ENCODE measurements at places on chromosomes 3 and 15.

- DNase-seq, result no peak
- no peak overlapping the region for H3K4me3 ChIP-seq
- H3K27ac ChIP-seq, result no peak overlapping the region
- no peaks in the 10 kb centered on the region for H3K36me3 ChIP-seq
- peaks cover 87% of the 10 kb centered on the region for H3K27me3 ChIP-seq
Observed at GRCh38 chr3:127409421-127410136, 121.7 kb upstream of the PRR20G start.

- no peak overlapping the region for H3K27ac ChIP-seq
- no peak for DNase-seq
- H3K4me3 ChIP-seq, result peak overlapping the region; percentile 36
- H3K4me1 ChIP-seq, result no peaks in the 10 kb centered on the region
- peaks cover 2% of the 10 kb centered on the region for H3K36me3 ChIP-seq
- no peaks in the 10 kb centered on the region for H3K27me3 ChIP-seq
Observed at GRCh38 chr3:41249318-41249717, 50.0 kb downstream of the CTNNB1 start.

- DNase-seq, result no peak
- no peak overlapping the region for H3K27ac ChIP-seq
- H3K36me3 ChIP-seq, result no peaks in the 10 kb centered on the region
- H3K27me3 ChIP-seq, result peaks cover 4% of the 10 kb centered on the region
- no peak overlapping the region for H3K4me3 ChIP-seq
- no peaks in the 10 kb centered on the region for H3K4me1 ChIP-seq
Observed at GRCh38 chr3:150365132-150365604, 42.9 kb upstream of the TSC22D2 start.

GRCh38 chr3:187783098-187783497 lies 37.8 kb upstream of the BCL6 start:
- H3K27ac ChIP-seq, result no peak overlapping the region
- no peaks in the 10 kb centered on the region for H3K27me3 ChIP-seq
- H3K36me3 ChIP-seq, result no peaks in the 10 kb centered on the region
- peaks cover 9% of the 10 kb centered on the region for H3K4me1 ChIP-seq

- DNase-seq, result no peak
- no peak overlapping the region for H3K27ac ChIP-seq
- H3K36me3 ChIP-seq, result no peaks in the 10 kb centered on the region
- H3K4me3 ChIP-seq, result peak overlapping the region; percentile 63
- H3K4me1 ChIP-seq, result peaks cover 21% of the 10 kb centered on the region
Observed at GRCh38 chr3:184567946-184568559, 6.5 kb downstream of the EPHB3 start.

DNA sequence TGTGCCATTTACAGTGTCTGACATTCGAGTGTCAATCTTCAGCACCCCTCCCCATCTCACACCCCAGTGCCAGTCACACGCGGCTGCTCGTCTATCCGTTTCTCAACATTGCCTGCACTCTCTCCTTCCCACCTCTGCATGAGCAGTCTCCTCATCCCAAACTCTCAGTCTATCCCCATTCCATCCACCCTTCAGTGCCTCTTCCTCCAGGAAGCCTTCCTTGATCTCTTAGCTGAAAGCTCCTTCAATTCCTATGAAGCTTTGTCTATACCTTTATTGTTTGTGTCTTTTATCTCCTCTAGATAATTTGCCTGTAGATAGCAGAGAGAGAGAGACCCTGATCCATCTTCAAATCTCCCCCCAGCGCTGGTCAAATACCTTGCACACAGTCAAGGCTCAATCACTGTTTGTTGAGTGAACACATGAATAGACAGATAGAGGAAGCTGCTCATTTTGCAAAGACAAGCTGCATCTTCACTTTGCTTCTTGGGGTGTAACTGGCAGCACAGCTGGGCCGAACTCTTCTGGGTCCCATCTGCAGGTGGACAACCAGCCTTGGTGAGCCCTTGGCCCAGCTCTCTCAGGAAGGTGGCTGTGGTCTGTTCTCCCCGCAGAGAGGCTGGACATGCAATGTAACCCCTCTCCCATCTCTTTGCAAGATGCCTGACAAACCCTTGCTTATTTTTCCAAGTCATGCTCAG lies 52.8 kb downstream of the ITGA11 start:
- peak overlapping the region; percentile 56 for H3K27ac ChIP-seq
- no peak for DNase-seq
- no peak overlapping the region for H3K4me3 ChIP-seq
- H3K36me3 ChIP-seq, result no peaks in the 10 kb centered on the region
- peaks cover 7% of the 10 kb centered on the region for H3K27me3 ChIP-seq

GRCh38 chr15:39685999-39686613 lies 96.5 kb downstream of the FSIP1 start:
- H3K27ac ChIP-seq, result peak overlapping the region; percentile 73
- no peak overlapping the region for H3K4me3 ChIP-seq
- no peaks in the 10 kb centered on the region for H3K27me3 ChIP-seq
- H3K36me3 ChIP-seq, result no peaks in the 10 kb centered on the region
- DNase-seq, result no peak

Data from T-helper 17 cell (primary cell).